ENCODE measurements at places on chromosomes 5 and 9.

DNA sequence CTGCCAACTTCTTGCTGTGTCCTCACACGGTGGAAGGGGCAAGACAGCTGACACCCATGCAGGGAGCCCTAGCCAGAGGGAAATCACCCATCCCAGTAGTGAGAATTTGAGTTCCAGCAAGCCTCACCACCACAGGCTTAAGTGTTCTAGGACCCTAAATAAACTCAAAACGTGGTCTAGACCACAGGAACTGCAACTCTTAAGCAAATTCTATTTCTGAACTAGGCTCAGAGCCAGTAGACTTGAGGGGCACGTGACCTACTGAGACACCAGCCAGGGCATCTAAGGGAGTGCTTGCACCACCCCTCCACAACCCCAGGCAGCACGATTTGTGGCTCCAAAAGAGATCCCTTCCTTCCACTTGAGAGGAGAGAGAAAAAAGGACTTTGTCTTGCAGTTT lies 96.0 kb upstream of the PHF24 start:
- no peak for DNase-seq

DNA sequence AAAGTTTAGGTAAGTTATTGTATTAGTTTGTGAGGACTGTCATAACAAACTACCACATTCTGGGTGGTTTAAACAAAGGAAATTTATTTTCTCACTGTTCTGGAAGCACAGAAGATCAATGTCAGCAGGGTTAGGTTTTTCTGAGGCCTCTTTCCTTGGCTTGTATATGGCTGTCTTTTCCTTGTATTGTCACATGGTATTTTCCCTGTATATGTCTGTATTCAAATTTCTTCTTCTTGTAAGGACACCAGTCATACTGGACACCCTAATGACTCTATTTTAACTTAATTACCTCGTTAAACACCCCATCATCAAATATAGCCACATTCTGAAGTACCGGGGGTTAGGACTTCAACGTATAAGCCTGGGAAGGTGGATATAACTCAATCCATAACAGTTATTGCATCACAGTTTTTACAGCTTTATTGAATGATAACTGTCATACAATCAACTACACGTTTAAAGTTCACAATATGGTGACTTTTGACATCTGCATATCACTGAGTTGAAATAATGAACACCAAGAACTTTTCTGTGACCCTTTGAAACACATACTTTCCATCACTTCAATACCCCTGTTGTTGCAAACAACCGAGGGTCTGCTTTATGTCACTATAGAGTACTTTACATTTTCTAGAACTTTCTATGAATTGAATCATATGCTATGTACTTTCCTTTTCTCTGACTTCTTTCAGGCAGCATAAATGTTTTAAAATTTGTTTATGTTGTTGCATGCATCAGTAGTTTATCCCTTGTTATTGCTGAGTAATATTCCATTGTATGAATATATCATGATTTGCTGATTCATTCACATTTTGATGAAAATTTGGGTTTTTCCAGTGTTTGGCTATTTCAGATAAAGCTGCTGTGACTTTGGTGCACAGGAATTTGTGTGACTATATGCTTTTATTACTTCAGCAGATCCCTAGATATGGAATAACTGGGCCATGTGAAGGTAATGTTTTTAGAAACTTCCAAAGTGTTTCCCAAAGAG lies 48.5 kb downstream of the MTRR start:
- DNase-seq: no peak

DNA sequence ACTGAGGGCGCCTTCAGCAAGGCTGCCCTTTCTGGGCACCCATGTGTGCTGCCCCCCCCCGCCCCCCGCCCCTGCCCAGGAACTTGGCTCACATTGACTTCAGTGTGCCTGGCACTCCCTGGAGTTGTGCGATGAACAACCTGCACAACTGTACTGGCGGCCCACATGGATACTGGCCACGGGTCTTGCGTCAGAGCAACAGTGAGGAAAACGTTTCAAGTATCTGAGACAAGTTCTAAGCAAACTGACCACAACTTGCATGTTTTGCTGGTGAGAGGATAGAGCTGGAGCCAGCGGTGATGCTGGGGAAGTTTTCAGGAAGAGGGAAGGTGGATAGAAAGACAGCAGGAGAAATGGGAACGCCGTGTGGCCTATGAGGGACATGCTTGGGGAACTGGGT lies 45.4 kb downstream of the HABP4 start:
- peak; percentile 87 for DNase-seq

DNA sequence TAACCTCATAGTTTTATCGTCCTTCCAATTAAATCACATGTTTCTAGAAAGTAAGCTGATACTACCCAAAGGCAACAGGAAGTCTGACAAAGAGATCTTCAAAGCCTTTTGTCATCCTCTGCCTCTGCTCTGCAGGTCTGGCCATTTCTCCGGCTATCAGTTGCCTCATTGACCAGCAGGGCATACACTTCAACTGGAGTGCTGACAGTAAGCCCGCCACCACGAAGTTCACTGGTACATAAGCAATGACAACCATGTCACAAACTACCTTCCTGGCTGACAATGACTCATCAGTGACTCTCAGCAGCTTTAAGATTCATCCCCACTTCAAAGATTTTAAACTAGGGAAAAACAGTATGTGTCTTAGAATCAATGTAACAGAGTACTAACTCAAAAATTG lies 20.6 kb downstream of the SPTLC1 start:
- no peak for DNase-seq

DNA sequence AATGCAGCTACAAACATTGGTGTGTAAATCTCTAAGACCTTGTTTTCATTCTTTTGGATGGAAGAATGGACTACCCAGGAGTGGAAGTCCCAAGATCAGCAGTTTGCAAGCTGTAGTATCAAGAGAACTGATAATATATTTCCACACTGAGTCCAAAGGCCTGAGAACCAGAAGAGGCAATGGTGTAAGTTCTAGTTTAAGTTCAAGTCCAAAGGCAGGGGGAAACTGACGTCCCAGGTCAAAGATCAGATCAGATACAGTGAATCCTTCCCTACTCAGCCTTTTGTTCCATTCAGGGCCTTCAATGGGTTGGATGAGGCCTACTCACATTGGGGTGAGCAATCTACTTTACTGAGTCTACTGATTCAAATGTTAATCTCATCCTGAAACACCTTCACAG lies 80.3 kb upstream of the ERBIN start:
- DNase-seq: no peak

DNA sequence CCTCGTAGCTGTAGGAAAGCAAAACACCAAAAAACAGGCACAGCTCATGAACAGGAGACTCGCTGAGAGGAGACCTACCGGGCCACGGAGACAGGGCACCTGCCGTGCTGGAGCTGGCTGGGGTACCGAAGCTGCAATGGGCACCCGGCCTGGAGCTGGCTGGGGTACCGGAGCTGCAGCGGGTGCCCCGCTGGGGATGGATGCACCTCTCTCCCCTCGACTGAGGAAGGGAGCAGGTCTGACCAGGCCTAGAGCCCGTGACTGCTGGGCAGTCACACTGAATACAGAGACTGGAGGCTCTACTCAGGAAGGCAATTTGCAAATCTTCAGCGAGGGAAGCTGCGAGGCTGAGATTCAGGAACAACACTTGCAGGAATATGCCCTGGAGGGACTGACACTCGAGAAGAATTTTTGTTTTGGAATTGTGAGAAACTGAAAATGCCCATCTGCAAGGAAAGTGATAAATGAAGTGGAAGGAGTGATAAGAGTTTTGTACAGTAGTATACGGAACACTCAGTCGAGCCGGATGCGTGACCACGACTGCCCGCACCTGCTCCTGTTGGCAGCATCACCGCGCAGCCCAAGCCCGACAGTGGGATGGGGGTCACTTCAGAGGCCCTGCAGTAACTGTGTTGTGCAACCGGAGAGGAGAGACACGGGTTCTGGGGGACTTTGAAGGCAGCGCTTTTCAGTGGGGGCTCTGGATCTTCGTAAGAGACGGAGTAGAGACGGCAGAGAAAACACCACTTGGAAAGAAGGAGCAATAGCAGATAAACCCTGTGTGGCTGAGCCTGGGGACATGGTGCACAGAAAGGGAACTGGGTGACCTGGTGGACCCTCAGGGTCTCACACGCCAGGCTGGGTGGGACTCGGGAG lies 27.9 kb upstream of the LPCAT1 start:
- DNase-seq: no peak

All from AG08396 (cell line).